ENCODE measurements at places on chromosomes 3 and 15. TPM values are rescaled to one million over a fixed set of nuclear protein-coding genes. Genes with fewer than 3 reads are reported as not detected.

Gene PIERCE2
- total RNA-seq = 1.2 TPM

Gene CHRFAM7A
- not detected for total RNA-seq

Gene CFAP100
- not detected for total RNA-seq

Gene LRRC28
- 21.1 TPM for total RNA-seq

Gene TM4SF4
- not detected for total RNA-seq

Gene VGLL4
- total RNA-seq = 41.8 TPM

Gene CORO2B
- total RNA-seq = 11.6 TPM

Gene CCR8
- not detected for total RNA-seq

Gene PRSS50
- not detected for total RNA-seq

Gene SAMD7
- total RNA-seq = not detected

Gene SMCO1
- total RNA-seq = not detected

Gene TMEM115
- total RNA-seq = 69.1 TPM

Gene POLQ
- 0.09 TPM for total RNA-seq

Gene NME9
- total RNA-seq = not detected

Gene SLC24A5
- total RNA-seq = not detected

Gene TM4SF18
- under 0.01 TPM for total RNA-seq

Gene CNOT10
- 12.0 TPM for total RNA-seq

Gene PROS1
- total RNA-seq = 157 TPM

Gene C3orf33
- 5.6 TPM for total RNA-seq

Gene AADACL2
- total RNA-seq = not detected

Gene TLR9
- total RNA-seq = under 0.01 TPM

Gene POPDC2
- 0.12 TPM for total RNA-seq

Gene LSMEM2
- not detected for total RNA-seq

Gene MASP1
- total RNA-seq = 1.7 TPM

Gene MORC1
- not detected for total RNA-seq

Gene RTP3
- total RNA-seq = not detected

Gene HRG
- total RNA-seq = not detected

Gene SGO1
- 0.47 TPM for total RNA-seq

Gene LEKR1
- total RNA-seq = 0.12 TPM

Gene GCHFR
- total RNA-seq = 32.4 TPM

Gene GREM1
- total RNA-seq = 3.6 TPM

Gene CPNE4
- total RNA-seq = not detected

Gene GNAT1
- not detected for total RNA-seq

Gene OIP5
- 0.58 TPM for total RNA-seq

Gene RLBP1
- total RNA-seq = not detected

Gene KBTBD13
- not detected for total RNA-seq

Gene STARD5
- total RNA-seq = 30.1 TPM

Gene IQSEC1
- total RNA-seq = 19.8 TPM

Gene SEMA5B
- total RNA-seq = 0.23 TPM
